ENCODE measurements at places on chromosomes 13 and 19.
A peak's percentile ranks its signal among the peaks of the same experiment; 100 is the strongest.

DNA sequence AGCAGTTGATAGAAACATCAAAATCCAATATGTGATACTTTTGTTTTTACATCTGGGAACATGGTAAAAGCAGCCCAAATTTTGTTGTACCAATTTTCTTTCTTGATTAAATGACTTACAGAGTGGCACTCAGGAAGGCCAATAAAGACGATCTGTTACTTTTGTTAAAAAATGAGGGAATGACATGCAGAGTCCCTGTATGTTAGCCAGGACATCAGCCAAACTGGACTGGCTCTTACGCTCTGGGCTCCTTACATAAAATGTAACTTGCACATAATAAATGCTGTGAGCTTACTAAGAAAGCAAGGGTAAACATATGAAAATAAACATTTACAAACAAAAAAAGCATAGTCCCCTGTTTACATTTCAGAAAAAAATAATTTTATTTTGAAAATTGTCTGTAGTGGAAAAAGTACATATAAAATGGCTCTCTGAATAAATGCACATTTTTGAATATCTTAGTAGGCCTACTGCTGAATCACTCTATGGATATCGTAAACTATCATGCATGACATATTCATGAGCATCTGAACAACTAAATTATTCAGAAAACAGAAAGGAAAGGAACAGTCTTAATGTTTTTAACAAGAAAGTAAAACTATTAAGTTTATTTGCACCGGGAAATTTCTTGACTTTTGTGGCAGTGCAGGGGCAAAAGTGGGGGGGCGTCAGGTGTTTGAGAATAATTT lies 534.5 kb downstream of the KCTD12 start:
- no peak for DNase-seq

DNA sequence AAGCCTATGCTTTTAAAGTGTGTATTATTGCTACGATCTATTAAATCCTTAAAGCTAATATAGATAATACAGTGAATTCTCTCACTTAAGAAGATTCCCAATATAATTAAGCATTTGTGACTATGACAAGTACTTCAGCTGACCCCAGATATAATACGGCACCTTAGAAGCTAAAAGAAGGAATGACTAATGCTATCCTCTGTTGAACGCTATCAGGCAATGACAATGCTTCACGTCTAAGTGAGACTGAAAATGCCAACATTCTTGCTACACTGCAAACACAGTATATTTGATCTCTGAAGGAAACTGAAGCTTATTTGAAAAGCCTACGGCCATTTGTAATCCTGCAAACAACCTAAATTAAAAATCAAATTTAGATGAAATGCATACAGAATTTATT lies 19.7 kb downstream of the VWA8 start:
- DNase-seq = no peak

- DNase-seq = peak; percentile 22
Observed at GRCh38 chr19:19406878-19407632, 1.6 kb downstream of the GATAD2A start.

DNA sequence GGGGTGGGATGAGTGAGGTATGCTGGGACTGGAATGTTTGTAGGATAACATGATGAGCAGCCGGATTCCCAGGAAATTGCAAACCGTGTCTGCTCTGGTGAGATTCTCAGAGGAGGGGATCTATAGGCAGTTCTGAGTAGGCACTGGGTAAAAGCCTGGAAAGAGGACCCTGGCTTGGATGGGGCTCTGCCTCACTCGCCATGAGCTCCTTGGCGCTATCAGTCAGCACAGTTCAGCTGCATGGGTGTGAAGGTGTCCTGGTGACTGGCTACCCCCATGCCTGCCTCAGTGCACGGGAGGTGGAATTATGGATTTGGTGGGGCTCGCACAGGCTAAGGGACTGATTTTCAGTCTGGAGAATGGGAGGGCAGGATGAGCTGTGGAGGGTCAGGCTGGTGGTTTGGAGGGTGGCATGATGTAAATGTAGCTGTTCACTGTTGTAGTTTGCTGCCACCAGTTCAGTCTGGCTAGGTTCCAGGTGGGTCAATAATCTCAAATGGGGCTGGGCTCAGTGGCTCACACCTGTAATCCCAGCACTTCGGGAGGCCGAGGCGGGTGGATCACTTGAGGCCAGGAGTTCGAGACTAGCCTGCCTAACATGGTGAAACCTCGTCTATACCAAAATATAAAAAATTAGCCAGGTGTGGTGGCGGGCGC lies 9.2 kb upstream of the ZNF627 start:
- no peak for DNase-seq

DNA sequence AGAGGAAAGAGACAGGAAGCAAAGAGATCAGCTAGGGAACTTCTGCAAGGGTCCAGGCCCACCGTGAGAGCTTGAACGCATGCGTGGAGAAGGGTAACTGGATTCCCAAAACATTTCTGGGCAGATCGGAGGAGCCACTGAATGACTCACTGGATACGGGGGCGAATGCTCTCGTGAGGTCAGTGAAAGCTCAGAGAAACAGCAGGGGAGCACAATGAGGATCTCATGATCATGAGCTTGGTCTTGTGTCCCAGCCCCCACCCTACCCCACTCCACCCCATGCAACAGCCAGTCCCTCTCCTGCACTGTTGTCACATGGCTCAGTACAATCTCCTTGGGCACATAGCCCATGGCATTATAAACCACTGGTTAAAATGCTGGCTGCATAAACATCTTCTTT lies 40.6 kb downstream of the DCLK1 start:
- DNase-seq = no peak

DNA sequence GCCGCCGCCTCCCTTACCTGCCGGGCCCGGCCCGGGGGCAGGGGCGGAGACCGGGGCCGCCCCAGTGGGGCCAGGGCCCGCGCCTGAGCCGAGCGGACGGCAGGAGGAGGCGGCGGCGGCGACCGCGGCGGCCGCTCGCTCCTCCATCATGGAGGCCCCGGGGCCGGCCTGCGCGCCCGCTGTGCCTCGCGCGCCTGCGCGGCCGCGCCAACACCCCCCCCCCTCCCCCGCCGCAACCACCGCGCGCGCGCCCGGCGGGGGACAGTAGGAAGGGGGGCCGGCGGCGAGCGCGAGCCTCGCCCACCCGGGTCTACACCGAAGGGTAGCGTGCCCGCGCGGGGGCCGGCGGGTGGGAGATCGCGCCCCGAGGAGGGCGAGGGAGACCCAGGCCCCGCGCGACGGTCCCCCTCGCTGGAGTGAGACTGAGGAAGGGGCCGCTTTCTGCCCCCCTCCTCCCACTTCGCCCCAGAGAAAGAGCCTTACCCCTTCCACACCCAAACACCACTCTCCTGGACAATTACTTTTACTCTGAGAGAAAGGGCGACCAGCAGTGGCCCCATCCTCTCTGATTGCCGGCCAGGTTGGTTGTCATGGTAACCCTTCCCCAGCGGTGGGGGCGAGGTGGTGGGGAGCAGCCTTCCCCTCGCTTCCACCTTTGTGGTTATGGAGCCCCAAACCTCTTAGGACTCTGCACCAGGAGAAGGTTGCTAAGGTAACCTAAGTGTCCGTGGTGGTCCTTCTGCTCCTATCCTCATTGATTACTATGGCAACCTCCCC lies at the start of gene STRN4:
Gene STRN4 (minus strand): TSS at position 170 of the 777 bp plus-strand sequence. CDS start 20 bp downstream, at position 150.
- DNase-seq = peak; percentile 40

DNA sequence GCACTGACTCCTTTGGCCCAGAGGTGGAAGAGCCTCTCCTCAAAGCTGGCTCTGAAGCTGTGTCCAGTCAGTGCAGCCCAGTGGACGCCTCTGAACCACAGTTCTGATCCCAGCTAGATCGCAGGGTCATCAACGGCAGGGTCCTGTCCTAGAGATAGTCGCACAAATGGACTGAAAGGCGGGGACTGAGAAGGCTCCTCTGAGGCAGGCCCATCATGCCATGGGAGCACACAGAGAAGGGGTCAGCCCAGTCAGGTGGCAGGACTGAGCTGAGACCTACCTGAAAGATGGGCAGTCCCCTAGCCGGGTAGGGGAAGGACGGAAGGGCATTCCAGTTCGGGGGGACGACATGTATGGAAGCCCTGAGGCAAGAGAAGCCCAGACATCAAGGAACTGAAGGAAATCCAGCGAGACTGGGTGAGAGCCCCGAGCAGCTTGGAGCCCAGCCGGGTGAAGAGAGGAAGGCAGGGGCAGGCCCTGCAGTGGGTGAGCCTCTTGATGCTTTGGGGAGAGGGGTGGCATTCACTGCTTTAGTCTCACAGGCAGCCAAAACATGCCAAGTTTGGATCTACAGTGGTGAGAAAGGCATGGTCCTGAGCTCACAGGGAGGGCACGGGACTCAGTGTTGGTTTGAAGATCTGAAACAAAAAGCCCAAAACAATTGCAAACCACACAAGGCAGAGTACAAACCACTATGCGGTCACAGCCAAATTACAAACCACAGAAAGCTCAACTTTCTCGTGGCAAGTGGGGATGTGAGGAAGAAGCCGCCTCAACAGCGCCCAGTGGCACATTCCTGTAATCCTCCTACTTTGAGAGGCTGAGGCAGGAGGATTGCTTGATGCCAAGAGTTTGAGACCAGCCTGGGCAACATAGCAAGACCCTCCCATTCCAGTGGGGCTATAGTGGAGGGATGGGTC lies 10.0 kb downstream of the CALM3 start:
- DNase-seq = no peak

DNA sequence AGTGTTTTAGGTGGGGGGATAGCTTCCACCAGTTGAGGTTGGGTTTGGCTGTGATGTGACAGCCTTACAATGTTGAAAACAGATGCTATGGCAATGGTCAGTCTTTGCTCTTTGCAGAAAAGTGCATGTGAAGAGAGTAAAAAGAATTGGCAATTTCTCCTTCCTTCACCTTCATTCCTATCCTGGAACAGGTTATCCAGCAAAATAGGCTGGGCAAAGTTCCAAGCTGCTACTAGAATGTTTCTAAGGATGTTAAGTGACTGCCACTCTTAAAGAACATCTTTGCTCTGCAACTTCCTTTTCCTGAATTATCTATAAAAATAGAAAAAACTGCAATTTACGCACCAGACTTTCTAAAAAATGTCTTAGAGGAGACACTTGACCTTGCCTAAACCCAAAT lies 50.1 kb upstream of the MYCBP2 start:
- no peak for DNase-seq

- no peak for DNase-seq
Observed at GRCh38 chr19:8811315-8812172, 20.6 kb downstream of the ZNF558 start.

DNA sequence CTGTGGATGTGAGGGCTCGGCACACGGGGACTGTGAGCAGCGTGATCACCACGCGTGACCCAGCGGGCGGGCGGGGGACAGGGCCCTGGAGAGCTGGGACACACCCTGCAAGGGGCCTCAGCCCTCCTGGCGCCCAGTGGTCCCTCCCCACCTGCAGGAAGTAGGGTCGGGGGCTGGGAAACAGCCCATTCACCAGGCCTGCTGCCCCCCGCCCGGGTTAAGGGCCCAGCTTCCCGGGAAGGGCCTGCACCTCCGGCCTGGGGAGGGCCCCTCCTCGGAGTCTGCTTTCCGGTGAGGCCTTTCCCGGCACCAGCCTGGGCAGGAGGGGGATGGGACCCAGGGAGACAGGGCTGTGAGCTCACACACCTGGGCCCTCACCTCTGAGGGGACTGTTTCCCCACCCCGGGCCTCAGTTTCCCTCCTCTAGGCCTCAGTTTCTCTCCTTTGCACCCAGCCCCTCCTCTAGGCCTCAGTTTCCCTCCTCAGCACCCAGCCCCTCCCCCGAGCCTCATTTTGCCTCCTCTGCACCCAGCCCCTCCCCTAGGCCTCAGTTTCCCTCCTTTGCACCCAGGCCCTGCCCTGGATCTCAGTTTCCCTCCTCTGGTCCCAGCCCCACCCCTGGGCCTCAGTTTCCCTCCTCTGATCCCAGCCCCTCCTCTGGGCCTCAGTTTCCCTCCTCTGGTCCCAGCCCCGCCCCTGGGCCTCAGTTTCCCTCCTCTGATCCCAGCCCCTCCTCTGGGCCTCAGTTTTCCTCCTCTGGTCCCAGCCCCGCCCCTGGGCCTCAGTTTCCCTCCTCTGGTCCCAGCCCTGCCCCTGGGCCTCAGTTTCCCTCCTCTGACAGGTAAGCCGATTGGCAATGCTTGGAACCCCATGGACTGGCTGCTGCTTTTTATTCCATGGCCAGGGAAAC lies 1.9 kb upstream of the MADCAM1 start:
- DNase-seq = no peak

- DNase-seq = no peak
Observed at GRCh38 chr13:48625413-48626076, 28.2 kb upstream of the CYSLTR2 start.

DNA sequence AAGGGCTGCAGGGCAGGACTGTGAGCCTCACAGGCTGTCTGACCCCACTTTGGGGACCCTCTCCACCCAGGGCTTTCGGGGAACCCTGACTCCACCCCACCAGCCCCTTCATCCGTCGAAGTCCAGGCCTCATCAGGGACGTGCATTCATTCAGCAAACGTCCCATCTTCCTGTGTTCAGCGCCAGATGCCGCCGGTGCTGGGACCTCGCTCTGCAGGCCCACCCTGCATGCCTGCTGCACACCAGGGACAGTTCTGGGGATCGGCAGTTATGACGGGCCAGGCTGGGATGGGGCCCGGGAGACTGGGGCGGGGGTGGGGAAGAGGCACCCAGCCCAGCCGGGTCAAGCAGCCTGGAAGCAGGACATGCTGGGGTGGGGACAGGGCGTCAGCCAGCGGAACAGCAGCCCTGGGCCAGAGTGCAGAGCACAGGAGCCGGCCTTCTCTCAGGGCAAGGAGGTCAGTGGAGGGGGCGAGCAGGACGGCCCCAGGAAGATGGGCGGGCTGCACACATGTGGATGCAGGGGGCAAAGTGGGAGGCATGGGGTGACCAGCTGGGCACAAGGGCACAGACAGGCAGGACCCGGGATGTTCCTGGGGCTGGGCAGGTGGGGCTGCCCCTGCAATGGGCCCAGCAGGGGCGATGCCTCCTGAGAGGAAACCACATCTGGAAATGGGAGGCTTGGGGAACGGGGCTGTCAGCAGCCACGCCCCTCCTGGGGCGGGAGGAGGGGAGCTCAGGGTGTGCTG lies 5.1 kb downstream of the GAMT start:
- DNase-seq = no peak

- DNase-seq = no peak
Observed at GRCh38 chr19:39587496-39587895, 14.8 kb upstream of the LGALS13 start.

GRCh38 chr19:35828692-35829301 lies 16.2 kb upstream of the PRODH2 start:
- DNase-seq = no peak

- DNase-seq = no peak
Observed at GRCh38 chr13:80033286-80033685, 307.6 kb downstream of the SPRY2 start.

- no peak for DNase-seq
Observed at GRCh38 chr13:113327766-113328471, 30.9 kb downstream of the LAMP1 start.

DNA sequence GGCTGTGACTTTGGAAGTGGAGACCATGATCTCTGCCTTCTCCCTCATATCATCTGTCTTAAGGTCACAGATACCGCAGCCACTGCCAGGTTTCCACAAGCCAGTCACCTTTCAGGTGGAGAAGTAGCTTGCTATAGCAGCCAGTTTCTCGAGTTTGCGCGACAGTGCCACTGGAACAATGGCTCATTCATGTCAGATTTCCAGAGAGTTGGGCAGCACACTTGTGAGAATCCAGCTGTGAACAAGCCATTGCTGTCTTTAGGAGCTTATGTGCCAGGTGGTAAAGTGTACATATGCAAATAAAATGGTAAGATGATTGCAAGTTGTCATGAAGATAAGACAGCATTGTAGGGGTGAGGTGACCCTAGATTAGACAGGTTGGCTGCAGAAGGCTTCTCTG lies 22.3 kb downstream of the GARRE1 start:
- no peak for DNase-seq
